Non-pigmented ciliary epithelial cell (primary cell): ENCODE measurements at places on chromosomes 3 and 15.

- no peak for DNase-seq
Observed at GRCh38 chr3:45443459-45443858, 55.1 kb downstream of the LARS2 start.

GRCh38 chr3:101861789-101862415 is 12.6 kb downstream of the NFKBIZ start:
- DNase-seq, result no peak

- no peak for DNase-seq
Observed at GRCh38 chr15:55461447-55461846, 46.6 kb downstream of the DNAAF4 start.

DNA sequence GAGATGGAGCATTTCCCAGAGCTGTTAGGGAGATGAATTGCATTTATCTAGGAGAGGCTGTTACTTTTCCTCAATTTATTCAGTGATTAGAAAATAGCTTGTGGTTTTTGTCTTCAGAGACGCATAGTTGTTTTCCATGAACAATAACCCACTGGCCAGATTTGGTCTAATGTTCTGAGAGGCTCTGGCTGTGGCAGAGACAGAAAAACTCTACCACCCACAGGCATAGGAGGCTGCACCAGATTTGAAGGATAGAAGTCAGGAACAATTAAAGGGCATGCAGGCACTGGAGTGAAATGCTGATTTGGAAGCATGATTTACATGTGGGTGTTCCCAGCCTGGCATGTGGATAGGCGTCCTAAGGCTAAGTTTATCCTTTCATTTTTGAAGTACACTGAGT is 143.5 kb downstream of the NFKBIZ start:
- DNase-seq, result no peak

- DNase-seq, result no peak
Observed at GRCh38 chr15:74443100-74443909, 9.5 kb upstream of the SEMA7A start.

GRCh38 chr3:107675233-107675900 is 152.6 kb downstream of the BBX start:
- no peak for DNase-seq

- no peak for DNase-seq
Observed at GRCh38 chr3:50571486-50571885, 2.2 kb downstream of the HEMK1 start.

- DNase-seq, result no peak
Observed at GRCh38 chr15:40250771-40251483, 12.1 kb downstream of the PAK6 start.

DNA sequence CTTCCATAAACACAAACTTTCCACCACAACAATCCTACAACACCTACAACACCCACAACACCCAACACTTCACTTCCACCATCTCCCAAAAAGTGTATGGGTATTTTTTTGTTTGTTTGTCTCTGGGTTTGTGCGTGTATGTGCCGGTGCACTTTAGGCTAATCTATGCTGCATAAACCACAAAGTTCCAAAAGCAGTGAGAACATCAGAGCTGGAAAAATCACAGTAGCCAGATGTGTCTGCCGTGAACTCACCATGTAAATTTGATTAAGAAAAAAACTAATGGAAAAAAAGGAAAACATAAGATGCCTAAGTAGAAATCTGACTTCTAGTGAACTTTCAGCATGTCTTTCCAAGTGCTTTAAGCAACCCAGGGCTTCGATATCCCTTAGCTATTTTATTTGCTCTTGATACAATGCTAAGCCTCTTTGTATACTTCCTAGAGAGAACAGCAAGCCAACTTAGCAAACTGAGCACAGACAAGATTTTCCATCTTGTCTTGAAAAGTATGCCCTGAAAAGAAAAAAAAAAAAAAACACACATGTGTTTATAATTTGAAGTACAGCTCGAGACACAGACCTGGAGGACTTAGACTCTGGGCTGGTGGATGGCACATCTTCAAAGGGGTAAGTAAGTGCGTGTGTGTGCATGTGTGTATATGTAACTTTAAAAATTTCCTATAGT is 91.4 kb downstream of the WWTR1 start:
- no peak for DNase-seq

DNA sequence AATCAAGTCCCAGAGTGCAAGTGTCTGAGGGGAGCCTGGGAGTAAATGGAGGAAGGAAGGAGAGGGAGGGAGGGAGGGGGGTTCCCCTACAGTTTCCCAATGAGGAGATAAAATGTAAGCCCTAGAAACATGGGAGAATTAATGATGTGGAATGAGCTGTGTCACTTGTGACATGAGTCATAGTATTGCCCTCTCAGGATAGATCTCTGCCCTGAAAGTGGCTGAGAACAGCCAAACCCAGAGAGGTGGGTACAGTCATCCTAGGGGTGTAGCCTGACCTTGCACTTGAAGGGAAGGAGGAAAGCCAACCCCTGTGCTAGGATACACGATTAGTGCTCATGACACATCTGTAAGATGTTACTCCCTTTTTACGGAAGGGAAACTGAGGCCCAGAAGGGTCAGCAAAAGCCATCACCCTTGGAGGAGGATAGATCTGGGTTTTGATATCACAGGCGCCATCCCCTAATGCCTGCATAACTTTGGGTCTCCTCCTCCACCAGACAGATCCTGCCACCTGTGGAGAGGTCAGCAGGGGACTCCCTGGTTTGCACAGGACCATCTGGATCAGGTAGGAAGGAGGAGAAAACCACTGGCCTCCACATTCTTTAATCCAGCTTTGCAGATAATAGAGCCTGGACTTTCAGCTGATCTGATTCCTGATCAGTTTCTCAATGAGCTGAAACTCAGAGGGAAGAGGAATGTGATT is 23.1 kb upstream of the USP3 start:
- no peak for DNase-seq

GRCh38 chr3:43994657-43995546 is 246.8 kb upstream of the TOPAZ1 start:
- no peak for DNase-seq

GRCh38 chr3:153210146-153210545 is 48.1 kb downstream of the RAP2B start:
- DNase-seq, result no peak

- no peak for DNase-seq
Observed at GRCh38 chr3:97871186-97871585, 49.4 kb downstream of the CRYBG3 start.

DNA sequence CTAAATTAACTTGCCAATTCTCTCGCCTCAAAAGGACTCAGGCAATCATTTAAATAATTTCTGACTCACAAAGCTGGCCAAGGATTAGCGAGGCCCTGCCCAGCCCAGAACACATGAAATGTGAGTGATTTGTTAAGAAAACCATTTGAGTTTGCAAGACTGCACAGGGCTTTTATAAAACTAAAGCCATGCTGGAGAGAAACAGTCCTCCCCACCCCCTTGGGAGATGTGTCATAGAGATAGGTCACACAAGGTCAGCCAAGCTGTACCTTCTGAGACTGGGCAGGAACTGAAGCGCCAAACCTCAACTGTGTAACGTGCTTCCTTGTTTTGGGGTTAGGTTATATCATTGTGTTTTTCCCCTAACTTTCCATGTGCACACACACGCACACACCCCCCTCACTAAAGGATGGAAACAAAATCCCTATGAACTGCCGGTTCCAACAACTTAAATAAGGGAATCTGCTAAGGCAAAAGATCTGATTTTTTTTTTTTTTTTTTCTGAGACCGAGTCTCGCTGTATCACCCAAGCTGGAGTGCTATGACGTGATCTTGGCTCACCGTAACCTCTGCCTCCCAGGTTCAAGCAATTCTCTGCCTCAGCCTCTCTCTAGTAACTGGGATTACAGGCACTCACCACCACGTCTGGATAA is 8.1 kb downstream of the SPATA12 start:
- peak; percentile 41 for DNase-seq

- no peak for DNase-seq
Observed at GRCh38 chr3:39362192-39362591, 21.0 kb upstream of the SLC25A38 start.

GRCh38 chr15:87949575-87950223 is 306.8 kb downstream of the NTRK3 start:
- no peak for DNase-seq

DNA sequence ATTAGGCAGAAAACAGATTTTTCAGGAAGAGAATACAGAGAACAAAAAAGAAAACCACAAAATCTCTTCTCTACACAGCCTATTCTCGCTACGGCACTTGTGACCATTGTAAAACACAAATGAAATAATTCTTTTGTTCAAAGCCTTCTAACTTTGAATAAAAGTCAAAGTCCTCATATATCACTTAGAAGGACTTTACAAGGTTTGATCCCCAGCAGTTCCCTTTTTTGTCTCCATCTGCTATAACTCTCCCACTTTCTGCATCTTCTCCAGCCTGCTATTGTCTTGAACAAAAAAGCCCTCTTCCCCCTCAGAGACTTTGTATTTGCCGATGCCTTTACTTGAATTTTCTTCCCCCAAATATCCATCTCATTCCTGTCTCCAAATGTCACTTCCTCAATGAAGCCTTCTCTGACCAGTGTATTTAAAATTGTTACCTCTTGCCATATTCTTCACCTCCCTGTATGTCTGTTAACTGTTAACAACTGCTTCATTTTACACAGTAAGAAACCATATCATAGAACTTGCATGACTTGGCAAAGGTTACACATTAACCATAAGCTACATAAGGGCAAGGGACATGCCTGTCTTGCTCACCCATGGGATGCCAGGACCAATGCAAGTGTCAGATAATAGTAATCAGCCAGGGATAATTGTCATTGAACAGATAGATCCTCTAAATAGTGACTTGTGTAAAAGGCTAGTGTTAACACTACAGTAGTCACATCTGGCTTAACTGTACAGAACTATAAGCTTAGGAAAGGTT is 122.4 kb downstream of the CBLB start:
- DNase-seq, result no peak

DNA sequence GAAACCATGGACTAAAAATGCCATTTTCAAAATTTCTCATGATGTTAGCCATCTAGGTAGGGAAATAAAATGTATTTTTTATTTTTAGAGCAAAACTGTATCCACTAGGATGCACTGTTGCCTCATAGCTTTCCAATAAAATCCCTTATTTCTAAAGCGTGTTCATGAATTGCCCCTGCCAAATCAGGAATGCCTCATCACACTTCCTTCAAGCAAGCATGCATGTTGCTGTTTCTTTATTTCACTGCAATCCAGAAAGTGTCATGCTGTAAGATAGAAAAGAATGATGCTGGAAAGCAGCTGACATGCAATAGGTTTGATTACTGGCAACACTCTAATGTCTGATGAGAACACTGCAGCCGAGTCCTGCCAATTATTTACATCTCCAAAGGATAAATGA is 239.5 kb downstream of the CHL1 start:
- DNase-seq, result no peak

- DNase-seq, result no peak
Observed at GRCh38 chr3:79257791-79258190, 510.0 kb downstream of the ROBO1 start.

- DNase-seq, result no peak
Observed at GRCh38 chr3:10450494-10451440, 54.6 kb downstream of the ATP2B2 start.

- peak; percentile 90 for DNase-seq
Observed at GRCh38 chr3:37183375-37183831, 9.0 kb upstream of the LRRFIP2 start.

GRCh38 chr15:48560321-48561051 is 85.0 kb downstream of the FBN1 start:
- no peak for DNase-seq

- DNase-seq, result no peak
Observed at GRCh38 chr3:9646800-9647152, 2.5 kb upstream of the MTMR14 start.

GRCh38 chr3:155504682-155505081 is 211.2 kb upstream of the STRIT1 start:
- no peak for DNase-seq

- DNase-seq, result peak; percentile 5
Observed at GRCh38 chr3:137110392-137110996, 152.7 kb downstream of the IL20RB start.

DNA sequence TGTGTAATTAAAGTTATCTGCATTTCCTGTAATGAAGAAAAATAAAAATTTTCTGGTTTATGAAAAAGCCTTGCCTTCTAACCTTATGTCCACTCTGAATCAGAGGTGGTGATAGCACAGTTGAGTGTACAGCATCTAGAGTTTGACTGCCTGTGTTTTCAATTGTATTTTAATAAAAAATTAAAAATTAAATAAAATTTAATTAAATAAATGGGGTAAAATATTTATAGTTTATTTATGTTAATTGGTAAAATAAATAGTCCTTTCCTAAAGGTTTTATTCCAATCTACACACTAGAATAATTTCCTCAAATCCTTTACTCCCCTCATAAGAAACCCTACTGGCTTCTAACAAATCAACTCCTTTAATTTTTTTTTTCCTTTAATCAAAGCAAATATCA is 111.8 kb upstream of the MYO5C start:
- DNase-seq, result no peak

GRCh38 chr3:57706462-57706861 is 13.6 kb upstream of the DENND6A start:
- peak; percentile 69 for DNase-seq

GRCh38 chr3:89912031-89912430 is 804.6 kb downstream of the EPHA3 start:
- no peak for DNase-seq
